NCI-H2107 (cell line): ENCODE measurements at places on chromosomes 7 and 10.

- DNase-seq = no peak
These were observed 753.8 kb downstream of the GRID1 start for GRCh38 chr10:85612833-85613232.

DNA sequence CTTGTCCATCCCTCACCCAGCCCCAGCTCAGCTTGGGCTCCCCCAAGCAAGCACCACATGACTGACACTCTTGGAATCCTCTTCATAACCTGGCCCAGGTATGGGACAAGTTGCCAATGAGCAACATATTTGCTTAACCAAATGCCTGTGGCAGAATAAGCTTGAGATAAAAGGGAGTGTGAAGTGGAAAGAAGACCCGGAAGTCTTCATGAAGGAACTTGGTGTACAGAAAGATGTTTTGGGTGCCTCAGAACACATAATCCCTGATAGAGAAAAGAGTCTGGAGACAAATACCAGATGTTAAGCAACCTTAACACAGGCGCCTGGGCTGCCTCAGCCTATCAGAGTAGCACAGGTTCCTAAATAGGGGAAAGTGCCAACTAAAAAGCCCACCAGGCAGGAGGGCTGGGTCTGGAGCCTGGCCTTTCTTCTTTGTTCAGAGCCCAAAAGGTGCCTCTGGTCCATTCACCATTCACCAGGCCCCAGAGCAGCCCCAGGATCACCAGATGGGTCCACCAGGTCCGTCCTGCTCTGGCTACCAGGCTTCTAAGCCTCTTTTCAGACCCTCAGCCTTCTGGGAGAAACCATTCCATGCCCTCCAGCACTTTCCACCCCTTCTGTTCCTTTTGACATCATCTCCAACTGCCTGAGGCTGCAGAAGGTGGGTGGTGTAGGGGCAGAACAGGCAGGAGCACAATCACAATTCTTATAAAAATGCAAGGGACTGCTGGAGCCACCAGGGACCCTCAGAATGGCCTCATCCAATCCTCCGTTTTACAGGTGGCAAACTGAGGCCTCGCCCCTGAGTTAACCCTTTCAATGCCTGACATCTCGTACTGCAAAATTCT lies 22.6 kb downstream of the KCNMA1 start:
- DNase-seq = no peak

DNA sequence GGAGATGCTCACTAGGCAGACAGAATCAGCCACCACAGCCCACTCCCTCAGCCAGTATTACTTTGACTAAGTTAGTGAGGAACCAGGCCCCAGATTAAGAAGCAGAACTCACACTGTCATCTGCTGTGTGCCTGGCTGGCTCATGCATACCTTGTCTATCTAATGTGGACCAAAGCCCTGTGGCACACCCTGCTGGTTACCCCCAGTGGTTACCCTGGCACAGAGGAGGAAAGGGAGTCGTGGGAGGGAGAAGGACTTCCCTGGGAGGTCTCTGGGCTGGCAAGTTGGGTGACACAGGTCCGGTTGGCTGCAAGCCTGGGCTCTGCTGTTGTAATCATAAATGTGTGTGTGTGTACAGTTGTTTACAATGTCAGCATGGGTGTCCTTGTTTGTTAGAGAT lies 7.5 kb upstream of the SH2D4B start:
- DNase-seq = no peak

- DNase-seq = no peak
These were observed 53.0 kb downstream of the PHF14 start for GRCh38 chr7:11026452-11027359.

DNA sequence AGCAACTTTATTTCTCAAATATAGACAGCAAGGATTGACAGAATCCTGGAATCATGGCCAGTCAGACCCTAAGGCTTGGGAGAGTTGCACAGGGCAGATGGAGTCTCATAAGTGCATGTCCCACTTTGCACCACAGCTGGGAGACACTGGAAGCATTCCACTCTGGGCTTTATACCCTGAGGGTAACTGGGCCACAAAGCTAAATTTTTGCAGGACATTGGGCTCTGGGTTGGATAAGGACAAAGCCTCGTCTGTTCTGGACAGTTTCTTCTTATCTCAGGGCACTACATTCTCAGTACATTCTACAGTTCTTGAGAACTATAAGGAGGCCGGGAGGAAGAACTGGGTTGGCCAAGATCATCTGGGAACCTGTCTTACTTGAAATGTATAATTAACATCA lies 158.3 kb upstream of the IGFBP3 start:
- DNase-seq = no peak

GRCh38 chr7:1345796-1346755 lies 113.2 kb downstream of the MICALL2 start:
- no peak for DNase-seq

DNA sequence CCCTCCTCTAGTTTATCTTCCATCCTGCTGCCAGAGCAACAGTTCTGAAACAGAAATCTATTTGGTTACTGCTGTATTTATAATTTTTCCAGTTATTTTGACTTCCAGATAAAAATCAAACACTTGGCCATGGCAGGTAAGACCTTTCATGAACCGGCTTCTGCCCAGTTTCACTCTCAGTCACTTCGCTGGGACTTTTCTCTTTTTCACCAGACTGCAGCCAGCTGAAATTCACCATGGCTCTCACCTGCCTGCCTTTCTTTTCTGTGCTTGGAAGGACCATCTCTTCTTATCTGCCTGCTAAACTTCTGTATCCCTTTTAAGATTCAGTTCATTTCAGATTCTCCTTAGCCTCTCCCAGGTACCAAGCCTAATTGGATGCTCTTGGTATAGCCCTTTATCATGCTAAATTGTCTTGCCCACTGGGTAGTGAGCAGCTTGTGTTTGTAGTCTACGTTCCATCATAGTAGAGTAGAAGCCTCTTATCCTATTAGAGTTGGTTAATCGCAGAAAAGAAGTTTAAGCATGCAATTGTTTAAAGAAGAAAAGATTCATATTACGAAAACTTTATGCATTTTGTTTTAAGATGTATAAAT lies 71.7 kb downstream of the TAF3 start:
- no peak for DNase-seq

GRCh38 chr10:122659126-122659525 lies 40.5 kb downstream of the C10orf120 start:
- no peak for DNase-seq

DNA sequence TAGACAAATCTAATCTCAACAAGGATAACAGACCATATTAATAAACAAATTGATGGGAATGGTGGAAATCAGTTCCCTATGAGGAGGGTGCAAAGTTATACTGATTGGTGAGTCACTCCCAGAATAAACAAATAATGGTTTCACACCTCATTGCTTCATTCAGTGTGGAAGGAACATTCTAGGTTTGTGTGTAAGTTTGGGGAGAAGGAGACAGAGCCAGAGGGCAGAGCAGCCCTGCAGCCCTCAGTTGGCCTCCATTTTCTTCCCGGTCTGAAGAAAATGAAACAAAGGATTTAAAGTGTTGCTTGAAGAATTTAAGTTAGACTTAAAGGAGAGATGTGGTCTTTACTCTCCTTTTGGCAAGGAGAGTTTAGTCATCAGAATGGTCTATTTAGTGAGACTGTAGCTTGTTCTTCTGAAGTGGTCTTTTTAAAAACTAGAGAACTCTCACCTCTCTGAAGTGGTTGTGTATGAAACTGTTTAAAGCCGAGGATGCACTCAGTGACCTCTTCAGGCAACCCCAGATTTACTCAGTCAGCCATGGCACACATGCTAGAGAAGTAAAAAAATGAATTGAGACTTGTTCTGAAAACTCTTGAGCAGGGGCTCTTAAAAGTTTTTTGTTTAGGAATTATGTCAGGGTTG lies 27.2 kb downstream of the IKZF1 start:
- no peak for DNase-seq

GRCh38 chr7:99142727-99143520 lies 984 bp downstream of the SMURF1 start:
- DNase-seq = peak; percentile 91

- DNase-seq = no peak
These were observed 54.9 kb downstream of the HK1 start for GRCh38 chr10:69333205-69333604.

DNA sequence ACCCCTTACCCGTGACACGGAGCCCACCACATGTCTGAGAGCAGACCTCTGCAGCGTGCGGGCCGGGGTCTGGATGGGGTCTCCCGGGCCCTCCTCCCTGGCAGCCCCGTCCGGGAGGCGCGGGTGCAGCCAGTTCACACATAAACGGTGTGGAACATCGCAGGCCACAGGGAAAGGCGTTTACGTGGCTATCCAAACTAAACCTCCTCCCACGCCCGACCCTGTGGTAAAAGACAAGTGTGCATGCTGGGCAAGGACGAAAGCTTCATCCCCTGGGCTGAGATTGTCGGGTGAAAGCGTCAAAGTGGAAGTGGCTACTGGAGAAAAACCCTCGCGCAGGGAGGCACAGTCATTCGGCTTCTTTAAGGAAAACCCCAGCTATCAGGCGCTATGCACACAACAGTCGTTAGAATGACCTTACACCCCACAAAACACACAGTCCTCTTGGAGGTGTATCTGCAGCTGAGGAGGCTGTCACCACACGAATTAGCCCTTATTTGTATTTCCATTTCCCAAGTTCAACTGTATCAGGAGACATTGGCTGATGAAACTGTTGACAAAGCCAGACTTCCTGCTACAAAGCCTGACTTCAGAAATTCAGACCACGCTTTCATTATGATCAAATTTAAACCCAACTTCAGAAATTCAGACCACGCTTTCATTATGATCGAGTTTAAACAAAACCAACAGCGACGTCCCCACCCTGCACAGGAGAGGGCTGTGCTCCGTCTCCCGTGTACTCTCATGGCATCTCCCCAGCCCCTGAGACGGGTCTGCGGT lies 15.3 kb downstream of the GPER1 start:
- no peak for DNase-seq

- DNase-seq = no peak
These were observed 31.8 kb upstream of the SFTPD start for GRCh38 chr10:79980711-79981110.

DNA sequence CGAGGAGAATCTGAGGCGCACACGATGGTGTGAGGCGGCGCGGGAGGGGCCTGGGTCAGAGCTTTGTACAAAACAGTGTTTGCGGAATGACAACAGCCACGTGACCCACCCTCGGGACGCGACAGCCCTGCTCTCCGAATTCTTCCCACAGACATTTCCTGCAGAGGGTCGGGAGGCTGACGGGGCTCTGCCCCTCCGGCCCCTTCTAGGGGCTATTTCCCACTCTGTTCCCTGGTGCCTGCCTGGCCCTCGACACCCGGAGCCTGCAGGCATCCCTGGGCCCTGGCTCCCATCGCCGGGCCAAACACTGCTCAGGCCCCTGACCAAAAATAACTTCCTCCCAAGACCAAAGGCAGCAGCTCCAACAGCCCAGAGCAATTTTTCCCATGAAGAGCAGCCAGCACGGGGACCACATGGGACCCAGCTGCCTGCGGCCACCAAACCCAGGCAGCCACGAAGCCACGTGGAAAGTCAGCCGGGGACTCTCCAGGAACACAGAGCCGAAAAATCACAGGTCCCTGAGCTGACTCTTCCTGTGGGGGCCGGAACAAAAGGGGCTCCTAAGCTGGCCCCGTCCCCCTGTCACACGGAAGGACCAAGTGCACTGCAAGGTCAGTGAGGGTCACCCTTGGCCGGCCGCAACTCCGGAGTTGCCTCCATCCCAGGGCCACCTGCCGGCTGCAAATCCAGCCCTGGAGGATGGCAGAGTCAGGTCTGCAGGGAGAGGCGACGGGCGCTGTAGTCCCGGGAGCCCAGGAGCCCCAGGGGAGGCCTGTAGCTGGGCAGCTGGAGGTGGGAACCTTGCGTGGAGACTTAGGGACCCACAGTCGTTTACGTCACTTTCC lies 42.0 kb downstream of the PAPOLB start:
- no peak for DNase-seq

GRCh38 chr7:37297546-37297945 lies 151.1 kb downstream of the ELMO1 start:
- DNase-seq = no peak

DNA sequence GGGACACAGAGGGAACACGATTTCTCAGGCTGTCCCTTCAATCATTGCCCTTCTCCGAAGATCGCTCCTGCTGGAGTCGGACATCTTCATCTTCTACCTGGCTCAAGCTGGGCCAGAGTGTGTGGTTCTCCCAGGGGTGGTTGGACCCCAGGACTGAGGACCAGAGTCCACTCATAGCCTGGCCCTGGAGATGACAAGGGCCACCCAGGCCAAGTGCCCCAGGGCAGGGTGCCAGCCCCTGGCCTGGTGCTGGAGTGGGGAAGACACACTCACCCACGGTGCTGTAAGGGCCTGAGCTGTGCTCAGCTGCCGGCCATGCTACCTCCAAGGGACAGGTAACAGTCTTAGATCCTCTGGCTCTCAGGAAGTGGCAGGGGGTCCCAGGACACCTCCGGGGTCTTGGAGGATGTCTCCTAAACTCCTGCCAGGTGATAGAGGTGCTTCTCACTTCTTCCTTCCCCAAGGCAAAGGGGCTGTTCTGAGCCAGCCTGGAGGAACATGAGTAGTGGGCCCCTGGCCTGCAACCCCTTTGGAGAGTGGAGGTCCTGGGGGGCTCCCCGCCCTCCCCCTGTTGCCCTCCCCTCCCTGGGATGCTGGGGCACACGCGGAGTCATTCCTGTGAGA lies 23.3 kb downstream of the TBATA start:
- DNase-seq = no peak

DNA sequence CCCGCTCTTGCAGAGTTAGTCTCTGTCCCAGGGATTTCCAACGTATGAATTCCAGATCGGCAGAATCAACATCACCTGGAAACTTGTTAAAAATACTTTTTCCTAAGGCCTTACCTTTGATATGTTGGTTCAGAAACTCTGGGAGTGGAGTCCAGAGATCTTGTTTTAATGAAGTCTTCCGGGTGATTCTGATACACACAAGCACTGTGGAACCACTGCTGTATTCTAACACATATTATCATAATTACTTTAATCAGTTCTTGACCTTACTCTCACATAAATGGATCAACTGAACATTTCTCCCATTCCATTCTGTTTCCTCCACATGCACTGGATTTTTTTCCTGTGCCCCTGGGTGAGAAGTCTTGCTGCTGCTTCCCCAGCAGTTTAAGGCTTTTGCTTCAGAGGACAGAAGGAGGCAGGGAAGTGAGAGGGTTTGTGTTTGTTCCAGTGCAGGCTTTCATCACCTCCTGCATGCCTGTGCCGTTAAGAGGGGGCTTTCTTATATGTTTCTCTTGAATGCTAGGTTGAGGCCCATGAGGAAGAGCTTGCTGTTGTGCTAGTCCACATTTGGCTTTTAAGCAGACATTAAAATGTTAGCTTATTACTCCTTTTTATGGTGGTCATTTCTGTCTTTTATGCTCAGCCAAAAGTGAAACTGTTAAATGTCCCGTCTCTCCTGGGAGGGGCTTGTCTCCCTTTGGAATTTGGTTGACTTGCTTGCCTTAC lies 32.4 kb downstream of the CCSER2 start:
- no peak for DNase-seq
